Stimulated activated CD4-positive, alpha-beta T cell treated with anti-CD3 and anti-CD28 coated beads, Interleukin-2, amount 100 ng/mL, for 48 hours (primary cell): ENCODE measurements at places on chromosomes 2 and 18.
A peak's percentile ranks its signal among the peaks of the same experiment; 100 is the strongest.

DNA sequence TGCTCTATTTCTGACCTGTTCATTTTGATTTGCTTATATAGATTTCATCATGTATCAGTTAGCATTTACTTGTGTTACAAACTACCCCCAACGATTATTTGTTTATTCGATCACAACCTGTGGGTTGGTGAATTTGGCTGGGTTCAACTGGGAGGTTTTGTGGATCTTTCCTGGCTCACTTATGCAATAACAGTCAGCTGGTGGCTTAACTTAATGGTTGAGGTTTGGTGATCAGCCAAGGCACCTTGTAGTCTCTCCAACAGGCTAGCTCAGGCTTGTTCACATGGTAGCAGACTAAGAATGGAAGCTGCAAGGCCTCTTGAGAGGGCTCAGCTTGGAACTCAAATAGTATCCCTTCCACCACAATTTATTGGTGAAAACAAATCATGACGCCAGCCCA lies 5.4 kb upstream of the PUM2 start:
- DNase-seq = no peak

- no peak for DNase-seq
Observed at GRCh38 chr2:168986398-168986943, 44.7 kb downstream of the ABCB11 start.

DNA sequence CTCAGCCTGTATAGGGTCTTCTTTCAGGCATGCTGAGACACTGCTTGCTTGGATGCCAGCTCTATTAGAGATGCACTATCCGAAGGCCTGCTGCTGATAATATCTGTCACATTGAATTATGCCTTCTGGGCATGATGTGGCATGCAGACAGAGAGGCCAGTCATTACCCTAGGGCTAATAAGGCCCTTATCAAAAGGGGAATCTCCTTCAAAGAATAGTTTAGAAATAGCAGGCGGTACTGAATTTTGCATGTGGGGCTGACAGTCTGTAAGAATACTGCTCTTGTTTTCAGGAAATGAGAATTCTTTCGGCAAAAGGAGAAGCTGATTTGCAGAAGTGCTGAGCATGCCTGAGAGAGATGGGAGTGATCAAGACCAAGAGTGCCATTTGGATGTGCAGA lies 13.1 kb upstream of the LHCGR start:
- no peak for DNase-seq

DNA sequence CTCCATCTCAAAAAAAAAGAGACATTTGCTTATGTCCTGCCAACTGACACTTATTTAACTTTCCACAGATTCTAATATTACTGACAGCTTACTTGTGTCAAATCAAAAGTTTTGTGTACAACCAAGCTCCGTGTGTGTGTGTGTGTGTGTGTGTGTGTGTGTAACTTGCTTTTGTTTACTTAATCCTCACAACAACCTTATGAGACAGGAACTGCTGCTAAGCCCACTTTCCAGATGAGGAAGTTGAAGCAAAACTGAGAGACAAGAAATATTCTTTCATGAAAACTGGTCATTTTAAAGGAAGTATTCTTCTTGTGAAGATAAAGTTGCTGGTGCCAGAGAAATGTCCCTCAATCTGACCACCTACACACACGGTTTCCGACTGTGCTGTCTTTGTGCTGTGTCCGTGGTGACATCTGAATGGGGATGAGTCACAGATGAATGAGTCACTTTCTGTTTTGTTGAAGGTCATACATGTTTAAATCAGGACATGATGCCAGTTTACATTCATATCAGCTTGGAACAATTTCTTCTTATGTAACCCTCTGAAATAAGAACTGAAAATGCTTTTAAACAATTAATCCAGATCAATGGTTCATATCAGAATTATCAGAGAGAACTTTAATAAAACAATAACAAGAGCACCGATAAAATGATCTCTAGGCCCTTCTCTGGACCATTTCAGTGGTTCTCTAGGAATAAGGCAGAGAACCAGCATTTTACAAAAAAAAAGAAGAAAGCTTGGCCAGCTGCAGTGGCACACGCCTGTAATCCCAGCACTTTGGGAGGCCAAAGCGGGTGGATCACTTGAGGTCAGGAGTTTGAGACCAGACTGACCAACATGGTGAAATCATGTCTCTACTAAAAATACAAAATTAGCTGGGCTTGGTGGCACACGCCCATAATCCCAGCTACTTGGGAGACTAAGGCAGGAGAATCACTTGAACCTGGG lies 95.5 kb downstream of the THNSL2 start:
- no peak for DNase-seq

DNA sequence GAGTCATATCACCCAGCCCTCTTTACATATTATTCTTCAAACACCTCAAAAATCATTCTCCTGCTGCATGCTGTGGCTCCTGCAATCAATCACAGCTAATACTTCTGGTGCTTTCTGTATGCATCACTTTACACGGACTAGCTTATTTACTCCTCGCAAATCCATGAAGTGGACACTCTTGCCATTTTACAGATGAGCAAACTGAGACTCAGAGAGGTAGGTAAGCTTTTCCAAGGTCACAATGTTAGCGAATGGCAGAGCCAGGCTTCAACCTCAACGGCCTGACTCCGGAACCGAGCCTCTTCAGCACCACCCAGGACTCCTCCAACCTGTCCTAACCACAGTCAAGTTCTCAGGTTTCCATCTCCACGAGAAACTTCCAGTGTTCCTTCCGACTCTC lies 36.8 kb downstream of the TCF4 start:
- no peak for DNase-seq

DNA sequence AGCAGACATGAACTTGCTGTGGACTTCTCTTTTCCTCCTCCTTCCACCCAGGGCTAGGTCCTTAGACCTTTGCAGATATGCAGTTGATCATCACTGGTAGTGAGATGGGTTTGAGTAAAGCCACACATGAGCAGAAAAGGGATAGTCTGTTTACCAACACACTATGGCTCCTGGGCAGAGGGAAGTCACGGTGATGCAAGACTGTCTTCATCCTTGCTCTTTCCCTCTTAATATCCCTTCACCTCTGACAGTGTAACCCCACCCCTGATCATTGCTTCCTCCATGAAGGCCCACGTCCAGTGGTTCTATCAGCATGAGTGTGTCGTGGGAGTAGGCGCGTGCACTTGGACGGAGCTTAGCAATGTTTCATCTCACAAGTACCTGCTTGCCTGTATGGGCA lies 188.7 kb downstream of the SMAD7 start:
- DNase-seq = no peak

- no peak for DNase-seq
Observed at GRCh38 chr2:236823963-236824362, 254.3 kb downstream of the ACKR3 start.

- DNase-seq = no peak
Observed at GRCh38 chr2:63735263-63735662, 106.4 kb upstream of the UGP2 start.

DNA sequence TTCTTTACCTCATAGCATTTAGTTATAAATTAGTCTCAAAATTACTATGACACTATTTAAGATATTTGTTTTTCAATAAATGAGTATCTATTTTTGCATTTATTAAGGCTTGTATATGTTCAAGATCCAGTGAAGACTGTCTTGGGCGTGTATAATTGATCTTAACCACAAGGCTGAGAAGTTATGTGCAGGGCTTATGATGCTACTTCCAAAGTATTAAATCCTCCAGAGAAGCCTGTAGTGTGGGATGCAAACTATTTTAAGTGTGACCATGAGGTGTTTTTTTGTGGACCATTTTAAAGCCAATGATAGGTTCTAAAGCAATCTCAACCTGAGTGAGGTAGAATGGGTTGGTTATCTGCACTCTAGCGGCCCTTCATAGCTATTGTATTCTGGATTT lies 219.9 kb downstream of the ZNF407 start:
- no peak for DNase-seq

GRCh38 chr18:30186245-30186644 lies 856.3 kb downstream of the DSC3 start:
- DNase-seq = no peak

DNA sequence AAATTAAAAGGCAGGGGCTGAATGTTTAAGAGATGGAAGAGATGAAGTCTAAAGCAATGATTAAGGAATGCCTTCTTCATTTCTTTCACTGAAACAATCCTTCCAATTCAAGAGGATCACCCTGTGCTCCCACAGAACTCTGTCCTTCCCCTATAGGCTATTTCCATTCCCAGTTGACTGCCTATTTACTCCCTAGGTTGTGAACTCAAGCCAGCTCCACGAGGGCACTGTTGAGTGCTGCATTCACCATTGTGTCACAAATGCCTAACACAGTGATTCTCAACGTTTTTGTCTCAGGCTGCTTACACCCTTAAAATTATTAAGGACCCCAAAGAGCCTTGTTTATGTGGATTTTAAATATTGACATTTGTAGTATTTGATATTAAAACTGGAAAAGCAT lies 112.4 kb downstream of the AOX1 start:
- no peak for DNase-seq

DNA sequence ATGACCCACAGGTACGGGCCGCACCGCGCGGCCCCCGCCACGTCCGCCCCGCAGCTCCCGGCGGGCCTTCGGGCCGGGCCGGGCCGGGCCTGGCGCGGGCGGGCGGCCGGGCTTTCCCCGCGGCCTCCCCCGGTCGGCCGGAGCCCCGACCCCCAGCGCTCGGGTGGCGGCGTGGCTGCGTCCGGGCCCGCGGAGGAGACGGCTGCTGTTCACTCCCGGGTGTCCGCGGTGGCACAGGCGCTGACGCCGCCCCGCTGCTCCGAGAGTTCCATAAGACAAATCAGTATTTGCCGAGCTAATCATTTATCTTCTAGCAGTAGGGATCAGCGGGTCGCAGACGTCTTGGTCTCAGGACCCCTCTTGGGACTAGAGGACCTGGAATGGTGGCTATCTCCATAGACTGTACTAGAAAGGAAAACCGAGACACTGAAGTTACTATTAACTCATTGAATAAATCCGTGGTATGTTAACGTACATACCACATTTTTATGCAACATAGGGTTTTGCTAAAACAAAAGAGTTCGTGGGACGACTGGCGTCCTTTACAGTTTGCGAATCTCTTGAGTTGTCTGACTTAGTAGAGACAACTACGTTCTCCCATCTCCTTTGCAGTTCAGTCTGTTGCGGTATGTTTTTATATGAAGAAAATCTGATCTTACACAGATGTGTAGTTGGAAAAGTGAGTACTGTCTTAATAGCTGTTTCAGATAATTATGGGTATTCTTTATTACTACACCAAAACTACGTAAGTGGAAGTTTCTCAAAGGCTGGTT lies 500 bp downstream of the LIMS1 start:
- DNase-seq = peak; percentile 24

GRCh38 chr2:28358668-28359201 lies 33.9 kb upstream of the FOSL2 start:
- no peak for DNase-seq

GRCh38 chr2:114610677-114611076 lies 168.2 kb downstream of the DPP10 start:
- DNase-seq = no peak

DNA sequence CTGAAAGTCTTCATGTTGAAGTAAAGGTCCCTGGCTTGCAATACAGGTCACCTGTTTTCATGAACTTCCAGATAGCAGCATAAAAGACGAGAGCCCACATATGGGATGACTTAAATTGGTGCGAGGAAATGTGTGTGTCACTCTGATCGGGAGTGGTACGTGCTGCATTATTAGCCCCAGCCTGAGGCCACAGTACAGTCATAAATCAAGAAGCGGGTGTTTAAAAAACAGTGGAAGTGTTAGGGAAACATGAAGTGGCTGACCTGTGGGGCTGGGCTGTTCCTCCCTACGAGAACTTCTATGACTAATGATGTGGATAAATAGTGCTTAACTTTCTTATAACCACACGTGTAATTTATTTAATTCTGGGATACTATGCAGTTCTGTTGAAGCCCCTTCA lies 24.4 kb downstream of the RDH14 start:
- DNase-seq = no peak

DNA sequence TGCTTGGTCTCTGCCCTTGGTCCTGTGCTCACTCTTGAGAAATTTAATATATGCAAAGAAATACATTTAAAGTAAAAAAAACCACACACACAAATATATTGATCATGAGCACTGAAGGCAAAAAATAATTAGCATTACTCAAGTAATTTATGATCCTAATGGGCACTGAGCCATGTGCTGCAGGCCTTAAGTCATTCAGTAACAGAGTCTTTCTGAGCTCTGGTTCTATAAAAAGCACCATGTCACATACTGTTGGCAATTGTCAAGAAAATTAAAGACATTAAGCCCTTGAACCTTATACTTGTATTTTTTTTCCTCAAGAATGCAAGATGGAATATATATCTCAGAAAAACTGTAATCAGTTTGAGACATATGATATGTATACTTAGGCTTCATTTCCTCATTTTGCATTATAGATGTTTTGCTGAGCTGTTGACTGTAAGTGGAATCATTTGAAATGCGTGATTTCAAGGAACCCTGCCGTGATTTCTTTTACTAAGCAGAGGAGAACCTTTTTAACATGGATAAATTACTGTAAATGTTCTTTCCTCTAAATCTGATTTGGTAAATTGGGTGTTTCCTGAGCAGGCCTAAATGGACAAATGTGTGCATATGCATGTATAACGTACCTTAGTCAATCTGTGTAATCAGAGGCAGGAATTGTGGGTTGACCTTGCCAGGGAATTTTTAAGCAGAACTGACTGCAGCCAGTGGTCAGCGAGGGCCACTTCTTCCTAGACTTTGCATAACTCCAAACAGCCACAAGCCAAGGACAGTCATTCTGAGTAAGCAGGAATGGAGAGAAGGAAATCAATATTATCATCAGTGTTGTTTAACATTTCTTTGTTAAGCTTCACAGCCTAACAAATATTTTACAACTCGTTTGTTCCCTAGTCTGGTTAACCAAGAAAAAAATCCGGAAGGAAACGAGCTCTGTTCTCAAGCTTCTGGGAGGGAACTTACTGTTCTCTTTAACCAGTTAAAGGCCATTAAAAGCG lies 191.5 kb upstream of the ATP5MC3 start:
- DNase-seq = no peak

DNA sequence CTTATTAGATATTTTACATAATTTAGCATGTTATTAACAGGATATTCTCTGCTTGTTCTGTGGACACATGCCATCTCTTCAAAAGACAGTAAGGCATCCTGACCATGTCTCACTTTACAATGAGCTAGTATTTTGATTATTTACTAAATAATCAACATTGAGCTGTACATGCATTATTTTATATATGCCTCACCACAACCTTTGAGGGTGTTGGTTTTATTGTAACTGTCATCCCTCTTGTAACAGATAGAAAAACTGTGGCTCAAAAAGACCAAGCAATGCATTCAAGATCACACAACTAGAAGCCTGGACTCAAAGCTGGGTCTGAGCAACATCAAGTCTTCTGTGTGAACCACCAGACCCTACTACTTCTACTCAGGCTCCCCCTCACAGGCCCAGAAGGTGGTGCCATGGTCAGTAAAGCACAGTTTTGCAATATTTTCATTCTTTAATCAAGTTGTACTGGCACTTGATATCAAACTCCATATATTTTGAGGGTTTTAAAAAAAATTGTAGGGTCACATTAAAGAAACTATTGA lies 105.1 kb upstream of the ARL5A start:
- no peak for DNase-seq

- no peak for DNase-seq
Observed at GRCh38 chr2:110958346-110959119, 162.2 kb upstream of the BCL2L11 start.

GRCh38 chr18:23990474-23991410 lies 23.8 kb upstream of the TTC39C start:
- no peak for DNase-seq
